ENCODE measurements at places on chromosomes 1 and 21.

DNA sequence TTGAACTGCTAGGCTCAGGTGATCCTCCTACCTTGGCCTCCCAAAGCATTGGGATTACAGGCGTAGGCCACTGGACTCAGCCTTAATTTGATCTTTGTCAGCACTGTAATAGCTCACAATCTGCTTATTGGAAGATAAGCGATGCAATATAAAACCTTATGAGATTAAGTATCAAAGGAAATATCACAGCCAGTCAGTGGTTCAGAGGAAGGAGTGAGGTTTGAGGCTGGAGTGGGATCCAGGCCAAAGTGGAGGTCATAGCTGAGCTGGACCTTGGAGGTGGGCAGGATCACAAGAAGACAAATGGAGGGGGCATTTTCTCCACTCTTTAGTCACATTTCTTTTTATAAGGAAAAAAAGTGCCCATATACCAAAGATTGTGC is 228.5 kb downstream of the RHOU start:
- DNase-seq, result no peak

DNA sequence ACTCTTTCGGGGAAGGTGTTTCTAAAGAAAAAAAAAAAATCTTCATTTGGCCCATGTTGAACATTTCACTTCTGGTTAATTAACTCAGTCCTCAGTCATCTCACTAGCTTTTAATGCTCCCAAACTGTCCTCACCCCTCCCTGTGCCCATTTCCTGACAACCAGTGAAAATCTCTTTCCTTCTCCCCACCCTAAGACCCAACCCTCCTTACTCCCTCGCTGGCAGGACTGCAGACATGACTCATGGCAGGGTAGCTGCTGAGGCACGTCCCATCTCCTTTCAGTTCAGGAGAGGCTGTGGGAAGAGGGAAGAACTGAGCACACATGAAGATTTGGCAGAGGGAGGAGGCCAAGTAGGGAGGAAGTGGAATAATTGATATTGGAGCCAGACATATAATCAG is 12.6 kb downstream of the PKP1 start:
- no peak for DNase-seq

GRCh38 chr1:206651014-206651413 is 15.7 kb downstream of the DYRK3 start:
- DNase-seq, result no peak

DNA sequence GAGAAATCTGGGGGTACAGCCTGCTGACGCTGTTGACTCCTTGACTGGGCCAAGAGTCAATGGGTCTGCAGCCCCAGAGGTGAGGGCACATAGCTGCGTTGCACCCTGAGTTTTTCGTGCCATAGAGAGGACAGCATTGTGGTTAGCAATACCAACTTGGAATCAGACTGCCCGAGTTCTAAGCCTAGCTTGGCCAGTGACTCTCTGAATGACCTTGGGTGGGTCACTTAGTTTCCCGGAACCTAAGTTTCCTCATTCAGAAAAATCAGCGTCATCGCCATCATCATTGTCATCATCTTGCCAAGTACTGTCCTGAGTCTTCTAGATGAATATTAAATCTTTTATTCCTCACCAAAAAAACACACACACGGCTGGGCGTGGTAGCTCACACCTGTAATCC is 151.2 kb upstream of the TMEM51 start:
- no peak for DNase-seq

DNA sequence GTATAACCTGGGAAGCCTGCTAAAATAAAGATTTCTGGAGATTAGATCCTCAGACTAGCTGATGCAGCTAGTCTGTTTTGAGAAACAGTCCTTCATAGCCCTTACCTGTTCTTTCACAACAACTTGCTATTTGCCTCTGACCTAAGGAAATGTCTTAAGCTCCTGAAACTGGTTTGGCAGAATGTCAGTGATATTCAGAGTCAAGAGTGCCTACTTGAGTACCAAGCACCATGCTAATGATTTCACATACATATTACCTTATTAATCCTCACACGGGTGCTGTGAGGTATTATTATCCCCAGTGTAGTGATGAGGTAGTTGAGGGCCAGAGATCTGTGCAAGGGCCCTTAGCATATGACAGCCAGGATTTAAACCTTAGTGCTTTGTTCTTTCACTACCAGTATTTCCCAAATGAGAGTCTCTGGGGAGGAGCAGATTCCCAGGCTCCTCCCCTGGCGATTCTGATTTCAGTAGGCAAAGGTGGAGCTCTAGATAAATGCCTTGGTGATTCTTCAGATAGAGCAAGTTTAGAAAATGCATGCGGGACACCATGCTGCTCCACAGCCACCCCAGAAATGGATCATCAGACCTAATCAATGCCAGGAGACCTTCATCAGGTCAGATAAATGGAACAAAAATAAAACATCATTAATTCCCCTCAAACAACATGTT is 47.4 kb upstream of the WNT2B start:
- DNase-seq, result no peak

DNA sequence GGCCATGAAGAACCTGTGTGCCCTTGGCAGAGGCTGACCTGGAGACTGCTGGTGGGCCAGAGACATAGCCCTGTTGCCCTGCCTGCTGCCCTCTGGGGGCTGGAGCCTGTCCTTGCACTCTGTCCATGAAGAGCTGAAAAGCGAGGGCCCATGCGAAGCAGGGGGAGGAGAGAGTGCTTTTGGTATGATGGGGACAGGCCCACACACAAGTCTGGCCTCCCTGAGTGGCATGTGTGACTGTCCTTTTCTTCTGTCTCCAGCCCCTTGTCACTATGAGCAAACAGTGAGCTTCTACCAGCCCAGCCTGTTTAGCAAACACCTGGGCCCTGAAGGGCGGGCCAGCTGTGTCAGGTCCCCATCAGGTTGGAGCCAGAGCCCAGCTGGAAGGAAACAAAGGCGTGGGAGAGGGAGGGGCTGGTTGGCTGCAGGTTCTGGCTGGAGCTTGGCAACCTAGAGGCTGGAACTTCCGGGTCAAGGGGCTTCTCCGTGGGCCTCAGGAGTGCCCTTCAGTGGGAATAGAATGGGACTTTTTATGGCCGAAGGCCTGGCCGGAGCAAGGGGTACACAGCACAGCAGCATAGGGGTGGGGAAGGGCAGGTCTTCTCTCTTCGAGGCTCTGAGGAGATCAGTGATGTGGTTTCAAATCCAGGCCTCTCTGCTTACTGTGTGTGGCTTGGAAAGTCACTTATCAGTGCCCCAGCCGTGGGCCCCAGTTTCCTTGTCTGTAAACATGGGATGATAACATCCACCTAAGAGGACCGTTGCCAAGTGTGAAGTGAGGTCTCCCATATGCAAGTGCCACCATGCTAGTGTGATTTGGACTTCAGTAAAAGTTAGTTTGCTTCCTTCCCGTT is 14.3 kb downstream of the QSOX1 start:
- DNase-seq, result peak; percentile 27

GRCh38 chr1:68174738-68175113 is 57.6 kb downstream of the WLS start:
- peak; percentile 33 for DNase-seq

GRCh38 chr21:32253215-32253641 is 25.6 kb downstream of the MIS18A start:
- DNase-seq, result no peak

DNA sequence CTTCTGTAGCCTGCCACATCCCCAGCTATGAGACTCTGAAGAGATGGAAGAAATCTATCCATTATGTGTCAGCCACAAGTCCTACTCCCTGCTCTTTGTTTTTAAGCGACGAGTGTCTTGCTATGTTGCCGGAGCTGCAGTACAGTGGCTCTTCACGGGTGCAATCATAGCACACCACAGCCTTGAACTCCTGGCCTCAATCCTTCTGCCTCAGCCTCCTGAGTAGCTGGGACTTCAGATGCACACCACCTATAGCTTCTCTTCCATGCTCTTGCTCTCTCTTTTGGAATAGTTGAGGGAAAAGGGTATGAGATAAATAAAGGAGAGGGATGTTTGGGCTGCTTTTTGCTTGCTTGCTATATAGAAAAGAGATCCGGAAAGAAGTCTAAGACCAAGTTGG is 1.6 kb downstream of the TUFT1 start:
- no peak for DNase-seq

DNA sequence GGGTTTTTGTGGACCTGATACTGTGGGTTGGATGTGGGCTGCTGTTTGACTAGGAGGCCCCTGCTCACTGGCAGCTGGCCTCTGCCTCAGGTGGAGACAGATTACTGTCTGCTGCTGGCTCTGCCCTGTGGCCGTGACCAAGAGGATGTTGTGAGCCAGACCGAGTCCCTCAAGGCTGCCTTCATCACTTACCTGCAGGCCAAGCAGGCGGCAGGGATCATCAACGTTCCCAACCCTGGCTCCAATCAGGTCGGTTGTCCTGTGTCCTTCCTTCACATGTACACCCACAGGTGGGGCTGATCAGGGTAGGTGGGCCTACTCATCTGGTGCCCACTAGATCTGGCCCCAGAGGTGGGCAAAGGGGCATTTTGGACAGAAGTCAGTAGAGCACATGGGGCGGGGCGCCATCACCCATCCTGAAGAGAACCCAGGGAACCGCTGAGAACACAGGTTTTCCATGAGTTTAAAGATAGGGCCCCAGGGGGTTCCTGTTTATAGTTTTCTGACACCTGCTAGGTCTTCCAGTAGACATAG is 37.2 kb downstream of the ZBTB17 start:
- DNase-seq, result no peak

Measured in SHP77 (cell line).